ENCODE measurements at places on chromosomes 16 and 17.

- DNase-seq = peak; percentile 9
Measured at GRCh38 chr16:13767215-13767614, 152.7 kb upstream of the ERCC4 start.

DNA sequence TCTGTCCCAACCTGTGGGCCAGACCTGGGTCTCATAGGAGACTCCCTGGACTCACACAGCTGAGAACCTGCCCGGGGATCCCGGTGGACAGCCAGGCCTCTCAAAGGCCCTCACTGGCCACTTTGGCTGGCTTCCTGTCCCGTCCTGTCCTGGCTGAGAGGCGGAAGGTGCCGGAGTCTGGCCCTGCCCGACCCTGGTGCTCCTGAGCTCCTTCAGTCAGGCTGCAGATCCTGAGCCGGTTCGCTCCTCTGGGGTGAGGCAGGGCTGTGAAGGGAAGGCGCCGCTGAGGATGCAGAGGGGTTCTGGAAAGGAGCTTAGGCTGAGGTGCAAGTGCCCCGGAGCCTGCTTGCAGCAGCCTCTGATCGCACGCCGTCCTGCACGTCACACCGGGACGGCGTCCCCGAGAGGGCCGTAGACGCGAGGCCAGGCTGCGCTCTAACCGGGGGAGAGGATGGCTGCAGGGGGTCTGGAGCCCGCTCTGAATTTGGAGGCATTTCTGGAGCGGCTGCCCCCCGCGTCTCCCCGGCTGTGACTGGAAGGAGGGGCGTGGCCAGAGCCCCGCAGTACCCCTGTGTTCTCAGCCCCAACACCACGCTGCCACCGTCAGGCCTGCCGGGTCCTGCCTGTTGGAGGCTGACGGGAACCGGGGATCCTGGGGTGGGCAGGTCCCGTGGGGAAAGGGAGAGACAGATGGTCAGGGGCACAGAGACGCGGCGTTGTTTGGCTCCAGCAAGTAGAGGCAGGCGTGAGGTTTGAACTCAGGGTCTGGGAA, 4.1 kb downstream of the HGS start:
- no peak for DNase-seq

- no peak for DNase-seq
Measured at GRCh38 chr17:1709971-1710806, at the start of gene TLCD2. TLCD2 (minus strand) TSS chr17:1710377; CDS start chr17:1710242, 135 bp downstream.

DNA sequence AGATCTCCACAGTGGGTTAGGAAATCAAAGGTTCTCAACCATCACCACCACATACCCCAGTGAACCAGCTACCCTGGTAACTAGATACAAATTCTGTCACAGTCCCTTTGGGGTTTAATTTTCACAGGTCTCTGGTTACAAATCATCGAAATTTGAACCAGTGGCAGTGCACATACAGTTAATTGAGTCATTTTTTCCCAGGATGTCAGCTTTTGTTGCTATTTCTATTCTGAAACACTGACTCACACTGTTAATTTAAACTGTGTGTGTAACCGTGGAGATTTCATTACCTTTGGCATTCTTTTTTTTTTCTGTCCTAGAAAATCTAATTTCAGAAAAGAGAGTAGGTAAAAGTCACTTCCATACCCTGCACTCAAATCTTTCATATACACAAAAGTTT, 511.5 kb downstream of the TOX3 start:
- no peak for DNase-seq

DNA sequence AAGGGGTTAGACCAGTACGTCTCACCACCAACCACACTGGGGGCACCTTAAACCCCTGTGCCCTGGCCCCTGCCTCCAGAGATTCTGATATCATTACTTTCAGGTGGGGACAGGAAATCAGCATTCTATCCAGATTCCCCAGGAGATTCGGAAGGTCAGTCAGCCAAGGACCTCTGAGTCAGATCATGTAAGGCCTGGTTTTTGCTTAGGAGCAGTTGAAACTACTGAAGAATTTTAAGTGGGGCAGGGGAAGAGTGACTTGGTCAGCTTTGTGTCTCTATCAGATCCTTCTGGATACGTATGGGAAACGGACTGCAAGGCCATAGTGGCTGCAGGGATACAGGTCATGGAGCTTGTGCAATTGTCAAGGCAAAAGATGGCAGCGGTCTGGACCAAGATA, 9.0 kb downstream of the EMP2 start:
- DNase-seq = no peak

- no peak for DNase-seq
Measured at GRCh38 chr17:28796062-28796461, 46.5 kb downstream of the FAM222B start.

GRCh38 chr17:33469911-33470310, 176.8 kb upstream of the ASIC2 start:
- no peak for DNase-seq

- DNase-seq = no peak
Measured at GRCh38 chr17:3979290-3979611, 15.0 kb upstream of the ATP2A3 start.

DNA sequence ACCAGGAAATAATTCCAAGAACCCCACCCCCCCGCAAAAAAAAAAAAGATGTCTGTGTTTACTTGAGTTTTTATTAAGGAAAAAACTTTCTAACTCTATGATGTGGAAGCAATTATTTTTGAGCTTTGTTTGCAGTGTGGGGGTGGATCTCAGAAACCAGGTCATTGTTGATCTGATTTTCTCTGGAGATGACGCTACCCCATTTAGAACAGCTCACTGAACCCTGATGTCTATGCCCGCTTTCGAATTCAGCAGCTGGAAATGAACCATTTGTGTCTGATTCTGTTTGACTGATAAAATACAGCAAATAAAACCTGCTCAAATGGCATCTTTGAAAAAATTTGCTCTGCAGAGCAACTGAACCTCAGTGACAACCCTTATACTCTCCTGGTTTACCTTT, 368.6 kb downstream of the GRIN2A start:
- no peak for DNase-seq

- DNase-seq = no peak
Measured at GRCh38 chr17:27741361-27741861, 58.9 kb downstream of the NOS2 start.

DNA sequence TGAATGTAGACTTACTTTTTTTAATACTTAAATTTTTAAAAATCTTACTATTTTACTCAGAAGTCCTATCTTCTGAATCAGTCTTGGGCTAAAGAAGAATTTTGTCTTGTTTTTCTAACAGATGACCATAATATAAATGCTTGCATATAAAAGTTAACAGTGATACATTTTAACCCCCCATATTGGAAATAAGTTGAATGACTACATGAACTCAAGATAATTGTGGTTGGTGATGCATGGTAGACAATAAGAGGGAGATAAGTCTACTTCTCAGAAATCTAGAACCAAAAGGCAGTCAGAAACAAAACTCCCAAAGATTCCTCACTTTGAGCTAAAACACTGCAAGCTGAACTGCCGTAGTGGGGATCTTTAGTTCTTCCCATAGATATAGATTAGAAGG, 868.4 kb upstream of the SOX9 start:
- no peak for DNase-seq

DNA sequence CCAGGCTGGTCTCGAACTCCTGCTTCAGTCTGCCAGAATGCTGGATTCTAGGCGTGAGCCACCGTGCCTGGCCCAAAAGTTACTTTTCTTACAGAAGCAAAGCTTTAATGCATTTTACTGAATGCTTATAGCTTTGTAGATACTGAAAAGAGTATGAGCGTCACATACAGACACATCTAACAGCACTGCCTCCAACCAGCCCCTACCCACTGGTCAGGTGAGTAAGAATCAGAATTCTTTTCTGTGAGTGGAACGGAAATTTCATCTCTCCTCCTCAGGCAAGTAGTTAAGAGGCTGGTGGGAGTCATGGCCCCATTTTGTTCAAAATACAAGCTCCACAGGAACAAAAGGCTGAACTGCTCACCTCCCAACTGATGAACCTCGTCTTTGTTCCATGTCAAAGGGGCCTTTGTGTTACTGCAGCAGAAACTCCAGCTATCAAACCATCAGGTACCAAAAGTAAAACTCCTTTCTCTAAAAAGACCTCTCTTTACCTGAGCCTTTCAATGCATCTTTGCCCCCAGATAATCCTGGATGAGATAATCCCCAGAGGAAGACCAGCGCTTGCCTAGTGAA, 92.4 kb upstream of the RPH3AL start:
- DNase-seq = no peak

DNA sequence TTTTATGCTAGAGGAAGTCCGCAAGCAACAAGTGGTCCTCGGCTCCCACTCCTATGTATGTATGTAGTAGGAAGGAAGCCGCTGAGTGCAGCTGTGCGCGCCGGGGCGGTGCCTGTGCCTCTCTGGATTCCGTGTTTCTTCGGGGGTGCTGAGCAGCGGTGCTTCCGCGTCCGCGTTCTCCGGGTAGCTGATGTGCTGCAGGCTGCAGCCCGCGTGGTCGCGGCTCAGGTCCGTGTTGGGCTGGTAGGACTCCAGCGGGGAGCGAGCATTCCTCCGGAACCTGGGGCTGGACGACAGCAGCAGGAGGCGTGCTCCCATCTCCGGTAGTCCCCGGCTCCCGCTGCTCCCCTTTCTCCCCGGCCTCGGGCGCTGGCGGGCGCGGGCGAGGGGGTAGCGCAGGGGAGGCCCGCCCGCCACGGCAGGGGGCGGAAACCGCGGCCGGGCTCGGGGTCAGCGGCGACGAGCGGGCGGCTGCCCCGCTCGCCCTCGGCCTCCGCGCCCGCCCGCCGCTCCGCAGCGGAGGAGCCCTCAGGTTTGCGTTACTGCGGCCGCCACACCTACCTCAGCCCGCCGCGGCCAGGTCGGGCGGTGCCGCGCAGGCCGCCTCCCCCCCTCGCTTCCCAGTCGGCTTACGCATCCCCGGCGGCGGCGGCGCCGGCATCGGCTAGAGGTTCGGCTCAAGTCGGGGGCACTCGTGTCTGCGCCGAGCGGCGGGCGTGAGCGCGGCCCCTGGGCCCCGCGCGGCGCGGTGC, 487 bp downstream of the C17orf67 start:
- DNase-seq = no peak

GRCh38 chr16:49602201-49602975, 228.8 kb downstream of the C16orf78 start:
- no peak for DNase-seq

- DNase-seq = no peak
Measured at GRCh38 chr16:67760206-67760955, 41.3 kb upstream of the GFOD2 start.

DNA sequence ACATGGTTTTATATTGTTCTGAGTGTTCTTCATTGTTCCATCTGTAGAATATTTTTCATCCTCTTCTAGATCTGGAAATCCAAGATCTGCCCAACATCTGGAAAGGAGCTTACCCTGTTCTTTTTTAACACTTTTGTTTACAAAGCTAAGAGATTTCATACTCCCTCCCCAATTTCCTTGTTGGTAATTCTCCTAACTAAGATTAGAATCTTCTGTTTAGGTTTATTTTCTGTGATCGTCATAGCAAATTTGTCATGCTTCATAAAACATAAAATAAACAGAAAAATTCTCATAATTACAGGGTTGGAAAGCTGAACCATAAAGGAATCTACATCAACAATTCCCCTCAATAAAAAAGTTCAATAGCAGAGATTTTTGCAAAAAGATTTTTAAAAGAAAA, 580.3 kb upstream of the CA10 start:
- no peak for DNase-seq

GRCh38 chr16:2979669-2980226, 498 bp downstream of the PKMYT1 start:
- DNase-seq = no peak

DNA sequence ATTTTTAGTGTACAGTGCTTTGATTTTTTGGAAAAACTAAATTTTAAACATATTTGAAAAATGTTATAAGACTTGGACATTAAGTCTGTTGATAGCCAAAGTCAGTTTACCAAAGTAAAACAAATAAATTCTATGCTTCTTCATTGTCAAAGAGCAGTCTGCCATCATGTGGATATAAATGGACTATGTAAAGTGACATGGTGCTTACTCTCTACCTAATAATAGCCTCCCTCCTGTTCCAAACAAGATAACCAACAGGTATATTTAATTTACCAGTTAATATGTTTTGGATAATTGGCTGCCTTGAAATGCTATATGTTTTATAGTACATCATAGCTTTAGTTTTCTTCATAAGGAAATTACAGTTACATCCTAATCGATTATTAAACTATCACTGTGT, 15.9 kb downstream of the TAF15 start:
- DNase-seq = no peak

DNA sequence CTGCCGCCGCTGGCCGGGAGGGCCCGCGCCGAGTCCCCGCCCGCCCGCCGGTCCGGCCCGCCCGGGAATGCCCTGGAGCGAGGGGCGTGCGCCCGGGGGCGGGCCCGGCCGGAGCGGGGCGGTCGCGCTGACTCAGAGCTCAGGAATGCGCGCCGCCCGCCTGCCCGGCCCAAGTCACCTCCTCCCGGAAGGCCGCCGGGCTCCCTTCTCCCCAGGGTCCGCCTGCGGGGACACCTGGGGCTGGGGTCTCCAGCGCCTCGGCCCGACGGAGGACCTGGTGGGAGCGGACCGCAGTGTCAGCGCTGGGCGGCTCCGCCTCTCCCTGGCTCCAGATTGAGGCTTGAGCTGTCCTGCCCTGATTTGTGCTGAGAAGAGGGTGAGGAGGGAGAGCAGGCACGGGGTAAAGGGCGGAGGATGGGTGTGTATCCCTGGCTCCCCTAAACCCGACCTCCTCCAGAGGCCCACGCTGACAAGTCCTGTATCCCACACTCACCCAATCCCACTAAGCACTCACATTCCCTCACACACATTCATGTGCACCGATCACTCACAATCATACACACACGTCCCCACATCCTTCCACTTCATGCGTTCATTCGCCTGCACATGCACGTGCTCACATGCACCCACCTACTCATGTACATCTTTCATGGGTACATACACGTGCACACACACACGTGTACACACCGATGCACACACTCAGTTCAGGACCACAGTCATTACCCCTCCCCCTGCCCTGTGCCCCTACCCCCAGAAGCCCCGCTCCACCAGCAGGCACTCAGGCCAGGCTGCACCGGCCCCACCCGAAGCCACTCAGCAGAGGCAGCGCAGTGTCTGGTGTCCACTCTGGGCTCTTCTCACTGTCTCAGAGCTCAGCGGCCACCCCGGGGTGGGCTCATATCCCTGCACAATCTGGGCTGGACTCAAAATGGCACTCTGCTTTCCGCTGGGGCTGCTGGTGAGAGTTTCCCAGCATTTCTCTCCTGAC, at the start of gene RHBDF1:
Gene RHBDF1, minus strand, starts transcription at position 71 of the 988 bp plus-strand sequence. CDS start 7,616 bp downstream, outside the sequence.
- DNase-seq = no peak

- no peak for DNase-seq
Measured at GRCh38 chr17:40753804-40754203, 1.3 kb downstream of the KRT25 start.

DNA sequence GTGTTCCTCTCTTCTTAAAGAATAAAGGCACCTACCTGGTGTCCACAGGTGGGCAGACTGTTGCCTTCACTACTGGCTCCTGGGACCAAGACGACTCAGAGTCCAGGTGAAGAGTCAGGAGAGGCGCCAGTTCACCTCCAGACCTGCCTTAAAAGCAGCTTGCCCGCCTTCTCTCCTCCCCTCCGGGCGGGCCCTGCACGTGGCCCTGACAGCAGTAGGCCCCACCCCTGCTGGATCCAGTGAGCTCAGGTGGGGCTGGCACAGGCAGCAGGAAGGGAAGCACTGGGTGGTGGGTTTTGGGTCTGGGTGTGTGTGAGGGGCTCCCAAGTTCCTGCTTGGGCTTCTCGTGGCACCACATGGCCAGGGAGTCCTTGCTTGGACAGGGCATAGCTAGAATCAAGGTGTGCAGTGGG, at the start of gene TNS4:
Gene TNS4, minus strand, starts transcription at position 125 of the 413 bp plus-strand sequence. CDS start 5,198 bp downstream, outside the sequence.
- DNase-seq = no peak
